ENCODE measurements at places on chromosomes 1 and 21.

DNA sequence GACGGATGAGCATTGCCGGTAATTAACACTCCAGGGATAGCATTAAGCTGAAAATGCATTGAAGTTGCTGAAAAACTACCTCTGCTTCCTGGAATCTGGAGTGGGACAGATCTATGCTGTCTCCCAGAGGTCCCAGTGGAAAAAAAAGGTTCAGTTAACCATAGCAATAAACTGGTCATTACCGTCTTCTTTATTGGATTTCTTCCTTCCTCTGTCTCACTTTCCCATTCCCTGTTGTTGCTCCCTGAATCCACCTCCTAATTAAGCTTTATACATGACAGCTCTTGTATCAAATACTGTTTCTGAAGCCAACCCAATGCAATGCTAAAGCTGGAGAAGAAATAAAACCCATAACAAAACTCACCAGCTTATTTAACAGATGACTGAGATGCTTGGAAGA is 1805.9 kb downstream of the NCAM2 start:
- DNase-seq, result no peak

DNA sequence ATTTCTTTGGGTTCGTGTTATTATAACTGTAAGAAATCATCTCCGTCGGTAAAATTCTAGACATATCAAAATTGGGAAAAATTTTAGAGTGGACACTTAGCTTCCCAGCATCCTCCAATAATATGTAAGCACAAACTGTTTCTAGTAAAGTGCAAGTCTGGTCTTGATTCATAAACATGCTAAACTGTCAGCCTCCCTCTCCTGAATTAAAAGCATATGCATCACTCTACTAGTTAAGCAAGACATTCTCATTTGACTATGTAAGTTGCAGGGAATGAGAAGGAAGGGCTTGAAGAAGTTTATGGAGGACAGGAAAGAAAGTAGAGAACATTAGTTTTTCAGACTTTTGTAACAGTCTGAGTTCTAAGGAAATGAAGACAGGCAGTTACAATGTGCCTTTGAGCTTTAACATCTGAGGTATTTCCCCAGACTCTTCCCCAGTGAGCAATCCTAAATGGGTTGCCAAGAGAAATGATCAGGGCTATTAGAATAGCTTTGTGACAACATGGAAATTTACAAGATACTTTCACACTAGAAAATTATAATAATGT is 90.0 kb downstream of the TYW3 start:
- no peak for DNase-seq

DNA sequence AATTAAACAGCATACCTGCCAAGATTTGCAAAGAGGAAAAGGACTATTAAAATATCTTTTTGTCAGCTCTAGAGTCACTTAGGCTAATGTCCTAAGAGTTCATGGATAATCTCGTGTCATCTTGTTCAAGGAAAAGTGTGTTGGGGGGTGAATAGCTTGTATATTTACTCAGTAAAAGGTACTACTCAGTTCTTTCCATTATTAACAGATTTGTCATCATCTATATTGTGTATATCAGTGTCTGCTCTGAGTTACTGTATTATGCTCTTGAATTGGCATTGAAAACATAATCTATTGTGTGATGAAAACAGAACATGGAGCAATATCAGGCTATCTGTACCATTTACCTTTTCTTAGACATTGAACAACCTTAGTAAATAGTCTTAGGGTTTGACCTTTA is 41.9 kb downstream of the SMG7 start:
- no peak for DNase-seq

DNA sequence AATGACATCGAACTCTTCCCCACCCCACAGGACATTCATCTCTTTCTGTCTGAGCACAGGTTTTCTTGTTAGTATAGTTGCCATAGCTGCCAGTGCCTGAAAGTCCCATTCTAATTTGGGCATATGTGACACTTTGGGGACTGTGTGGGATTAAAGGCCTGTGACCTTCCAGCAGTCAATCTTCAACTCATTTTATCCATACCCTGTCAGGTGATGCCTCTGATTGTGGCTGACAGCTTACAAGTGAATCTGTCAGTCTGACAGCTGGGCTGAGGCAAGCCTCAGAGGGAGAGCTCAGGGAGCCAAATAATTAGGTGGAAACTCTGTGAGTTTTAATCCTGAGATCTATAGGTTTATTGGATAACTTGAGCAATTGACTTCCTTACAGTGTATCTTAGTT is 29.6 kb downstream of the ZCCHC17 start:
- no peak for DNase-seq

- DNase-seq, result peak; percentile 86
Measured at GRCh38 chr1:206686478-206687249, 2.0 kb downstream of the MAPKAPK2 start.

DNA sequence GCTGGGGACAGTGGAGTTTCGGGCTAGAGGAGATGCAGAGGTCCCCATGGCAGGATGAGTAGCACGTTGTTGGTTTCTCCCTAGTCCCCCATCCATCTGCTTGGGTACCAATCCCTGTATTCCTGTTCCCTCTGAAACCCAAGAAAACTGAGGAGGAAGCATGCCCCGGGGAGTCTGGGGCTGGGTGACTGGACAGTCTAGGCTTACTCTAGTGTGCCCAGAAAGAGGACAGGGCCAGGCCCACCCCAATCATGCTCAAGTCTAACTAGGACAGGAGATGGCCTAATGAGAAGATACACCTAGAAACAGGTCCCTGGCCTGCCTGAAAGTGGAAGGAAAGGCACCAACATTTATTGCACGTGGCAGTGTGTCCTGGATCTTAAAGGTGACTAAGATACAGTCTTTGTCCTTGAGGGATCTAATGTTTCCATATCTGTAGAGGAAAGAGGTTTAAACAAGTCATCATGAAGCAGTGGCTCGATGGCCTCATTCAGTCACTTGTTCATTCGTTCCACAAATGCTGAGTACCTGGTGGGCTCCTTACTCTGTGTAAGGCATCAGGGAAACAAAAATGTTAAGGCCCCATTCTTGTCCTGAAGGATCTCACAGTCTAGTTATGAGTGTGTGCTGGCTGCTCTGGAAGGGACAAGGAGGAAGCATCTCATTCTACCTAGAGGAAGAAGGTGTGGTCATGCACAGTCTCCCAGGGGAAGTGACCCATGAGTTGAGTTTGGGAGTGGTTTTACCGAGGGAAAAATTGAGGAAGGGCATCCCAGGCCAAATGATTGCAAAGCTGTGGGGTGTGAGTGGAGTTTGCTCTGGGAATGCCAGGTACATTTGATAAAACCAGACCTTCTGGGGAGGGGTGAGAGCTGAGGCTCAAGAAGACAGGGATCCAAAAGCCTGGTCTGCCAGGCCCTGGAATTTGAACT is 10.0 kb downstream of the CDK18 start:
- DNase-seq, result peak; percentile 62
